Natural killer cell (primary cell): ENCODE measurements at places on chromosomes 4 and X. TPM values are rescaled to one million over a fixed set of nuclear protein-coding genes. Genes with fewer than 3 reads are reported as not detected.
A peak's percentile ranks its signal among the peaks of the same experiment; 100 is the strongest.

DNA sequence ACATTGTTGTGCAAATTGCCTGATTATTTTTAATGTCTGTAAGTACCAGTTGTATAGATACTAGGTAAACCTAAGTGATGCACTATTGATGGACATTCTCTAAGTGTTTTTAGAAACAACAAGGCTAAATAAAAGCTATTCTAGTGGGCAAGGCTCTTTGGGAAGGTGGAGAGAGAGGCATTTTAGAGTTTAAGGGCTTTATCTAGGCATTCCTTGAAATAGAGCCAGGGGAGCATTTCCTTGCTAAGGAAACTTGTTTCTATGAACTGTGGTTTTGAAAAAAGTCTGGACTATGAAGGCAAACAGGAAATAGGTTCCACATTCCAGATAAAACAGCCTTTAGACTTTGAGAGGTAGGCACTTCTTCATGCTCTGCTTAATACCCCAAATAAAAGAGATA, 23.8 kb downstream of the BMX start:
- no peak overlapping the region for H3K4me3 ChIP-seq
- no peak for DNase-seq
- H3K36me3 ChIP-seq: no peaks in the 10 kb centered on the region
- no peak overlapping the region for H3K27ac ChIP-seq
- H3K27me3 ChIP-seq: no peaks in the 10 kb centered on the region
- H3K4me1 ChIP-seq: no peaks in the 10 kb centered on the region

The CT55 gene
- not detected for total RNA-seq

- no peak overlapping the region for H3K27ac ChIP-seq
- DNase-seq: no peak
- H3K36me3 ChIP-seq: no peaks in the 10 kb centered on the region
These were observed 104.5 kb downstream of the SCD5 start for GRCh38 chr4:82694046-82694445.

GRCh38 chr4:74772783-74773182, 21.5 kb downstream of the BTC start:
- no peak for DNase-seq
- H3K4me3 ChIP-seq: no peak overlapping the region
- H3K27ac ChIP-seq: no peak overlapping the region
- no peaks in the 10 kb centered on the region for H3K27me3 ChIP-seq
- H3K4me1 ChIP-seq: no peaks in the 10 kb centered on the region

DNA sequence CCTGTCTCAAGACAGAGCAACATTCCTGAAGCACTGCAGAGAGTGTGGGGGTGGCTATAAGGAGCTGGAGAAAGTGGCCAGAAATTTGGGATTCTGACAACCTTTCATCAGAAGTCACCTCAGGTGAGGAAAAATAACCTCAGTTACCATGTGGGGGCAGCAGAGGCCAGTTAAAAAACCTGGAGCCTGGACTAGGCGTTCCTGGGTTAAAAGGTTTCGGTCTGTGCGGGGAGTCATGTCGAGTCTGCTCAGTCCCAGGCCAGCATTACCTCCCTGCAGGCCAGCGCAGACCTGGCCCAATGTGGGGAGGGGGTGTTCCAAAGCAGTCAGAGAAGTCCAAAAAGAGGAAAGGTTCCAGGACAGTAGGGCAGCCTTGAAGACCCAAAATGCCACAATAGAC, 10.9 kb upstream of the NALF2 start:
- no peak overlapping the region for H3K27ac ChIP-seq
- no peaks in the 10 kb centered on the region for H3K36me3 ChIP-seq
- no peaks in the 10 kb centered on the region for H3K4me1 ChIP-seq
- DNase-seq: peak; percentile 26
- no peak overlapping the region for H3K4me3 ChIP-seq

DNA sequence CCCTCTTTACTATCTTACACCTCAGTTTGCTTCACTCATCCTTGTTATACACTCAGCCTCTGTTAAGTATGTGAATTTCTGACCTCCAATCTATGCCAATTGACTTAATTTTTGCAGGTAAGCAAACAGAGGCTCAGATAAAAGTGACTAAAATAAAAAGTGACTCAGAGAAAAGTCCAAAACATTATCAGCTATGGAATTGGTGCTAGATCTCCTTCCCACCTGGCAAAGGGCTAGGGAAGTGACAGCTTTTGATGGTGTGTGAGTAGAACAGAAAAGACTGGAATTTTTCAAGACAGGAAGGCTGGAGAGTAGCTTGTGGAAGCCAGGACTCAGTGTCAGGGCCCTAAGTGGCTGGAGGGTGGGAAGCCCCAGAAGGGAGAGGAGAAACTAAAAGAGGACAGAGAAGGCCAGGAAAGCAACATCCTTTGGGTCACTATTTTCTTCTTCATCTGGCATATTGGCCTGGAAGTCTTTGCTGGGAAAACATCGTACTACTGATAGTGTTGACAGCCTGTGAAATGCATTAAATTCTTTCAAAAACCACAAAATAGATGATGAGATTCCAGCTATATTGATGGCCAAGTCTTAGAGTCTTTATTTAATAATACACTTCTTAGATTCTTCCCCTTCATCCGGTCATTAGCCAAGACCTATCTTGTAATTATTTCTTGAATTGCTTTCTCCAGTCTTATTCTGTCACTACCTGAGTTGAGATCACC, 392.8 kb downstream of the RAPGEF2 start:
- no peak overlapping the region for H3K27ac ChIP-seq
- no peak for DNase-seq
- no peak overlapping the region for H3K4me3 ChIP-seq

DNA sequence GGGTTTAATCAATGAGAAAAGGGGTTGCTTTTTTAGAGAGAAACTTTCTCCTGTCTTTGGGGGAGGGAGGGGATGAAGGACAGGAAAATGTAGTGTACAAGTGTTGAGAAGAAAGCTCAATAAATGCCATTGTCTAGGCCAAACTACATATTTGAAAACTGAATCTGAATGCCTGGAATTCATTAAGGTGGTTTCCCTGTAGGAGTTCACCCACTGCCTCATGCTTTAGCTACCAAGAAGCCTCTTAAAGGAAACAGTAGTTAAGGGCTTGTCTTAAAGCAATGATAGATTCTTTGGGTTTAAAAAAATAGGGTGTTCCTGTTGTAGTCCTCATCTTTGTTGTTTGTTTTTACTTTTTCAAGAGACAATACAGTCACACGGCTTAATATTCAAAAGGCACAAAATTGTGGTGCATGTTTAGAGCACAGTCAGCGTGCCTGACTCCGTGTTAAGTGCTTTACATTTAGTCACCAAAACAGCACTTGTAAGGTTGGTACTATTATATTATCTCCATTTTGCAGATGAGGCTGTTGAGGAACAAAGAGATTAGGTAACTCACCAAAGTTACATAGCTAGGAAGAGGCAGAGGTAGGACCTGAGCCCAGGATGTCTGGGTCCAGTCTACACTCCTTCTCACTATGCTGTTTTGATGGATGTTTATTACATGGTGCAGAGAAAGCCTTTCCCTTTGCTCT, 46.0 kb downstream of the FNIP2 start:
- H3K4me3 ChIP-seq: no peak overlapping the region
- DNase-seq: no peak
- no peaks in the 10 kb centered on the region for H3K27me3 ChIP-seq
- H3K36me3 ChIP-seq: no peaks in the 10 kb centered on the region
- H3K4me1 ChIP-seq: peaks cover 19% of the 10 kb centered on the region

GRCh38 chrX:68833855-68834331, 5.1 kb downstream of the EFNB1 start:
- H3K27me3 ChIP-seq: peaks cover 3% of the 10 kb centered on the region
- no peaks in the 10 kb centered on the region for H3K36me3 ChIP-seq
- no peak for DNase-seq
- H3K4me1 ChIP-seq: peaks cover 27% of the 10 kb centered on the region
- no peak overlapping the region for H3K27ac ChIP-seq
